ENCODE measurements at places on chromosomes 12 and 14.

DNA sequence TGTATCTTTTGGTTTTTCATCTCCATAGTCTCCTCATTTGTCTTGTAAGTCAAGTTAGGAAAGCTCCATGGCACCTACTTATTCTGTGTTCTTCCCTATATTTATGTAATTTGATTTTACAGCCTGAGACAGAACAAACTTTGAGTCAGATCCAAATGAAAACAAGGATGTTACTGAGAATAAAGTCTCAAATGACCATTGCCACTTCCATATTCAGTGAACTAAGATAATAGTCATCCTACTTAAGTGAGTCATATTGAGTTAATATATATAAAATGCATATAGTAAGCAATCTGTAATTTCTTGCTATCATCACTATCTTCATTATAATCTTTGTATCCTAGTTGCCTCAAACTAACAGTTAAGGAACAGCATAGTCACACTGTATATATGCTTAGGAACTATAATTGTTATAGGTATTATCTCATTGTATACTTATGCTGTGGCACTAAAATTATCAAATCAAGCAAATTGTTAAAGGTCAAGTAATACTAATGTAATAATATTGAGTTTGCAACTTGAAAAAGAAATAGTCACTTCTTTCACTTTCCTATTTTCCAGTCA is 30.8 kb downstream of the TMTC3 start:
- DNase-seq, result no peak

GRCh38 chr12:75483431-75483830 is 2.9 kb downstream of the GLIPR1 start:
- no peak for DNase-seq

GRCh38 chr12:50828121-50828520 is 14.6 kb upstream of the TMPRSS12 start:
- no peak for DNase-seq

DNA sequence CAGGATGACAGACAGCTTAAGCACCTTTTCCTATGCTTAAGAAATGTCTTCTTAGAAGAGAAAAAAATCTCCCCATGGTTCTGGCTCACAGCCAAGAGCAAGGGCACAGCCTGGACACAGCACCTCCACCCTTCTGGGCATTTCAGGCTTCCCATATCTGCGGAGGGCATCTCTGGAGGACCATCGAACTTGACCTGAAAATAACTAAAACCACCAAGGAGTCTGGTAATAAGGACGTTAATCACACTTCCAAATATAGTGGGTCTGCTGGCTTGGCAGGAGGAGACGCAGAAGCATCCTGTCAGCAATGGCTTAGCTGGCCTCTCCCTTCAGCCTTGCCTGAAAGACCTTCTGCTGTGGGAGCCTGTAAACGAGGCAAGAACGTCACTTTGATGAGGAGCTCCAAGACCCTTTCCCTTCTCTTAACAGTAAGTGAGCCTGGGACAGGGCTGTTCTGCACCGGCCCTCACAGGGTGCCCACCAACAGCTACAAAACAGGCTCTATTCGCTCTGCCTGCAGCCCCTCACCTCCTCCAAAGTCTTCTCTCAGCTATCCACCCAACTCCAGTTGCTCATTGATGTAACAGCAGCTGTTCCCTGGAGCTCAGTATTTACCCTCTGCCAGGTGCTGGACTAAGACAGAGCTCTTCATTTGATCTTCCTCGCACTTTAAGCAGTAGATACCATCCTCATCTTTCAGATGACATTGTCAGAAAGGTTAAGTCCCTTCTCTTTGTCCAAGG is 13.2 kb downstream of the SETD3 start:
- no peak for DNase-seq

DNA sequence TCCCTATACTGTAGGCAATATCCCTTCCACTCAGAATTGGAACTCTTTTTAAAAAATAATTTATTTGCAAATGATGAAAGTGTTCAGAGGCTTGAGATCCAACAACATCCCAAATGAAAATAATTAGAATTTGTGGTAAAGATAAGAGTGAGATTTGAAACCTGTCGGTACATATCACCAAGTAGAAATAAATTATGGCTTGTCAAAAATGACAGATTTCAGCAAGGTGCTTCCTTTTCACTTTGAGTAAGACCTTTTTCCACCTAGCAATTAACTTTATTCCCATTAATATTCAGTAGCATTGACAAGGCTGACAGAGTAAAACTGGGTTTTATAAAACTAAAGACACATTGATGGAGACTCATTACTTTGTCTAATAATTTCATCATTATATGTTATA is 107.7 kb upstream of the PRKD1 start:
- DNase-seq, result no peak

DNA sequence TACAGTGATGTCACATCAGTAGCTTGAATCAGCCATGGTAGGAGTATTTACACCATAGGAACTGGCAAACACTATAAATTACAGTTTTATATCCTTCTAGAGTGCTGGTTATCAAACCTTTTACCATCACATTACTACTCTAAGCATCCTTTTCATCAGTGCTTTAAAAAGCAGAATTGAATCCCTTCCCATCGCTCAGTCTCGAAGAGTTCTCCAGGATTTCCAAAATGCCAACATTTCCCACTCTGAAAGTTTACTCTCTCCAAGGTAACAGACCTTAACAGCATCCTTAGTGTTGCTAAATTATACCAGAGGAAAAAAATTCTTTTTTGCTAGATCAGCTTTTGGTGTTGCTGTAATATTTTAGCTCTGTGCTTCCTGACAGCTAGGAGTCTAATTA is 209.4 kb upstream of the USP15 start:
- DNase-seq, result no peak

- DNase-seq, result peak; percentile 27
Observed at GRCh38 chr12:108730365-108731104, 783 bp downstream of the CORO1C start.

- no peak for DNase-seq
Observed at GRCh38 chr14:103562179-103562428, 353 bp downstream of the BAG5 start.

- DNase-seq, result no peak
Observed at GRCh38 chr12:26473291-26473690, 277.9 kb downstream of the SSPN start.

DNA sequence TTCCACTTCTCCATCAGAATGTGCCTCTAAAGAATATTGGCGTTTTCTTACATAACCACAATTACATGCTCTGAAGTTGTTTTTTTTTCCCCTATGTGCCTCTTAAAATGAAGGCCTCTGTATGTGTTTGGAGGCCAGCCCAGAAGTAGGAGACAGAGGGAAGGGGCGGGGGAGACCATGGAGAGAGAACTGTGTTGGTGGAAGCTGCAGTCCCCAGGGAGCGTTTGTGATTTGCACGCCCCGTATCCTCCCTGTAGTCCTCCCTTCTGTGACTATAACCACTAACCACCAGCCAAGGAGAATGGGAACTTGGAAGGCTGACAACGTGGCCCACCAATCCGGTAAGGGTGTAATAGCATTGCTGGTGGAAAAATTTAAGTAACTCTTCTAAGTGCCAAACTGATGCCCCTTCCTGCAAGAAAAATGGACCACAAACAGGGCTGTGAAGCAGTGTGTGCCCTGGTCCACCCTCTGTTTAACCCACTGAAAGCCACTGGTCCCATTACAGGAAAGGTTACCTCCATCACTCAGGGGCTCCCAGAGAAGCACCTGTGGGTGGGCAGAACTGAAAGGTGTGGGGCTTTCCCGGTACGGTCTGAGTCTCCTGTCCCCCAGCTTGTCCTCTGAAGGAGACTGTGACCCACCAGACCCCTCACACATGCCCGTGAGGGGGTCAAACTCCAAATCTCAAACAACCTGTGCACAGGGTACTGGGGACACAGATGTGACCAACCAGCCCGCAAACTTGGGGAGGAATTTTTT is 36.8 kb downstream of the CCDC88C start:
- no peak for DNase-seq

- DNase-seq, result no peak
Observed at GRCh38 chr12:24121911-24122310, 172.4 kb upstream of the SOX5 start.

GRCh38 chr14:60655119-60655897 is 6.0 kb upstream of the SIX1 start:
- DNase-seq, result no peak

Data from CD4-positive, alpha-beta T cell treated with Interleukin-1 beta for 1 hour (primary cell).